Astrocyte (in vitro differentiated cells and primary cell): ENCODE measurements at places on chromosomes 2 and 18. TPM values are rescaled to one million over a fixed set of nuclear protein-coding genes. Genes with fewer than 3 reads are reported as not detected.

GRCh38 chr18:25518716-25519053 is 166.7 kb upstream of the ZNF521 start:
- DNase-seq, result no peak

DNA sequence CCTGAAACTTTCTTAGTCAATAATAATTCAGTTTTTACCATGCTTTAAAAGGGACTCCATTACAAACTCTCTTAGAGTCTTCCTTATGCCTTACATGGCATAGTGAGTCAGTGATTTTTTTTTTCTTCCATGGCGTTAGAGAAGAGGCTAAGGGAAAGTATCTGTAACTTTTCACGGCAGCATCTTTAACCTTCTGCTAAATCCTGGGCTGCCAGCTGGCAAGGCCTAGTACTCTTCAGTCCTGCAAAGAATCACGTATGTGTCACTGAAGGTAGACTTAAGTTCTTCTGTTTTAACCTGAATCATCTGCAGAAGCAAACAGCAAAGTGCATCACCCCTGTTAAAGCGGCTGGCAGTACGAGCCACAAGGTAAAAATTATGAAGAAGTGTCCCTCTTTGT is 286.3 kb upstream of the FN1 start:
- peak; percentile 48 for DNase-seq

DNA sequence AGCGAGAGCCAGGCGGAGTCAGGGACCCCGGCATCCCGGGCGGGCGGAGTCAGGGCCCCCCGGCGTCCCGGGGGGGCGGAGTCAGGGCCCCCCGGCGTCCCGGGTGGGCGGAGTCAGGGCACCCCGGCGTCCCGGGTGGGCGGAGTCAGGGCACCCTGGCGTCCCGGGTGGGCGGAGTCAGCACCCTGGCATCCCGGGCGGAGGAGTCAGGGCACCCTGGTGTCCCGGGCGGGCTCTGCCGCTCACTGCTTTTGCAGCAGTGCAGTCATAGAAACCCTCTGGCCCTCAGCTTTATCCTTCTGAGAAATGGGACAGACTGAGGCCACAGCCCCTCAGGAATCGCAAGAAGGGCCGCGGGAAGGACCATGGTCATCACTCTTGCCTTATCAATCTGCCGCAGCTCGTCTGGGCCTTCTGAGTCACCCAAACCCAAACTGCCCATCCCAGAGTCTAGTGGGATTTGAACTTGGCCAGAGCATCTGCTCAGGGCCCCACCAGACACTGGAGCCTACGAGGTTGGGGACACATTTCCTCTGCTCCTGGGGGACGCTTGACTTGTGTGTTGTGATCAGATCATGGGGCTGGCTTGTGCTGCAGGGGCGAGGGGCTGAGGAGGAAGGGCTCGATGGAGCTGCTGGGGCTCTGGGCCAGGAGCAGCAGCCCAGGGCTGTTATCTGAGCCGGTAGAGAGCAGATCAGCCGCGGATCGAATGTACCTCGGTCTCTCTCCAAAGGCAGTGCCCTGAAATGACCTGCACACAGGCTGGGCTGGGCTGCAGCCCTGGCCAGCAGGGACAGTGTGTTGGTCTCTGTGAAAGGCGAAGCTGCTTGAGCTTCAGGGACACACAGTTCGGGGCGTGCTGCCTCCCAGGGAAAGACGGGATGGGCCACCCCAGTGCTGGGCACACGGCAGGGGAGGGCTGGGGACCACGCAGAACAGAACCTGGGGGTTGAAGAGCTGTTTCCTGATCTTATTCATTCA is 290.1 kb upstream of the HDAC4 start:
- no peak for DNase-seq

The PCARE gene
- total RNA-seq, result not detected in 2 replicates

The SLC11A1 gene
- not detected in 2 replicates for total RNA-seq
